ENCODE measurements at places on chromosomes 4 and X. TPM values are rescaled to one million over a fixed set of nuclear protein-coding genes. Genes with fewer than 3 reads are reported as not detected.

VCX3B gene
- total RNA-seq: not detected

RNF4 gene
- 28.0 TPM for total RNA-seq

MECP2 gene
- 21.3 TPM for total RNA-seq

GRCh38 chr4:180280726-180281297 lies 1962.4 kb upstream of the TENM3 start:
- no peak for DNase-seq

DNA sequence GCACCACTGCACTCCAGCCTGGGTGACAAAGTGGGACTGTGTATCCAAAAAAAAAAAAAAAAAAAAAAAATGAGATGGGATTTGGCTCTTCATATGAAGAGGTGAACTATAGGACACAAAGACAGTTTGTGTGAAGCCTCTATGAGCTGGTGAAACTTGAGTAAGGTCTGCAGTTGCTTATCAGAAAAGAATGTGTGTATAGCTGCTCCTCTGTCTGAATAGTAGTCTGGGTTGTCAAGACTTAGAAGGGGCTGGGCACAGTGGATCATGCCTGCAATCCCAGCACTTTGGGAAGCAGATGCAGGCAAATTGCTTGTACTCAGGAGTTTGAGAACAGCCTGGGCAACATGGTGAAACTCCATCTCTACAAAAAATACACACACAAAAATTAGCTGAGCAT lies 82.8 kb downstream of the ARSF start:
- DNase-seq: no peak

DNA sequence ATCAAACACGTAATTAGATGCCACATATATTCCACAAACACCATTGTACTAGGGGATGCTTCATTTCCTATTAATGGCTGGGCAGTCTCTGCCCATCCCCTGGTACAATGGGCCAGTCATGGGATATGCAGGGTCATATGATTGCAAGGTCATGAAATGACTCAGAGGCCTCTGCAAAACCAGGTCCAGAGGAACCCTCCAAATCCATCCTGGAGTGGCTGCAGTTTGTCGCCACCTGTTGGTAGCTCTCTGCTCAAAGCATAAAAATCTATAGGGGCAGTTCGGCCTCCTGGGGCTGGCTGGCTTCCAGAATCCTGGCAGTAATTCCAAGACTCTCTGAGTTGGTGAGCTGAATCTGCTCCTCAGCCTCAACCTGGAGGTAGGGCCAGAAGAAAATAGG lies 22.9 kb upstream of the PUDP start:
- DNase-seq: no peak

DNA sequence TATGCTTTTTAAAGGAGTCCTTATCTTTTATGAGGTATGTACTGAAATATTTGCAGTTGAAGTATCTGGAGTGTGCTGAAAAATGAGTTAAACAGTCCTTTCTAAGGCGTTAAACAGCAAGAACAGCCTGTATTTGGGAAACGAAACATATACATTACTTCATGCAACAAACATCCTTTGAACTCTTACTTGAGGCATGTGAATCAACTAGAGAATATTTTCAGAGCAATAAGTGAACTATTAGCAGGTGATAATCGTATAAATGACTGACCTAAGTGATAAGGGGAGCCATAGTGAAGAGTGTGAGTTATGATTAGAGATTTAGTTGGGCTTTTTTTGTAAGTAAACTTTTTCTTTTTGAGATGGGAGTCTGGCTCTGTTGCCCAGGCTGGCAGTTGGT lies 45.9 kb upstream of the RHOH start:
- DNase-seq: no peak

DNA sequence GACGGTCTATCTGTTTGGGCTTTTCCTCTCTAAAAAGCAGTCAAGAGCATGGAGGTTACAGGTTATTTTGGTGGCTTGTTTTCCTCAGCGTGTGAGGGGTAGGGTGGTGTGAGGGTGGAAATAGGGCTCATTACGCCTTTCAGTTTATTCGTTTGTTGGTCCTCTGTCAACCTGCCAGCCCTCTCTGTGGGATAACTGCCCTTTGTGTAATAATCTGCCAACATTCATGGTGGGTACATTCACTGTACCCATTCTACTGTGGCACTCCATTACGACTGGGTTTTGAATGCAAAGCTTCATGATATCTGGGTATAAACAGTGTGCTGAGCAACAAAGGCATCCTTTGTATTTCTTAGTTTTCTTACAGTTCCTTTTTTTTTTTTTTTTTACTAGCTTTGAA lies 136.4 kb downstream of the ADGRL3 start:
- no peak for DNase-seq

DNA sequence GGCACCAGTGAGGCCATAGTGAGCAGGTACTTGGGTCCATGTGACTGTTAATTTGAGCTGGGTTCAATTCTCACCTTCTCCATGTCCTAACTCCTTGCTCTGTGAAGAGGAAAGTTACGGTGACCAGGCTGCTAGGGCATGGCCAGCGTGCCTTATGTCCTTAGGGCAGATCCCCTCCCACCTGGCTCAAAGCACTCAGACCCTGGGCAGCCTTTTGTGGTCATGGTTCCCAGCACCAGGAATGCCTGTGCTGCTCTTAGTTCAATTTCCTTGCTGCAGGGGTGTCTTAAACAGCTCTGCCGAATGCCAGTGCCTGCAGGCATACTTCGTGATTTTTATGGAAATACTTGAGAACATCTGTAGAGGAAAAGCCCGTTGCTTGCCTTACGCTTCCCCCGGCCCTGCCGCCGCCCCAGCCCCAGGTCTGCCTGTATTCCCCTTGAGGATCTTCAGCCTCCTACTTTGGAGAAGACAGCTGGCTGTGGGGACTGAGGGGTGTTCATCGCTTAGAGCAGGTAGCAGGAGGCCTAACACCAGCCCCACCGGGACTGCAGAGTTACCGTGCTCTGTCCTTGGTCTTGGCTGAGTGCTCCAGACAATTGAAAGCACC lies 3.1 kb upstream of the CDK16 start:
- DNase-seq: no peak

- DNase-seq: no peak
Measured at GRCh38 chr4:155964016-155964891, 10.6 kb upstream of the CTSO start.

DNA sequence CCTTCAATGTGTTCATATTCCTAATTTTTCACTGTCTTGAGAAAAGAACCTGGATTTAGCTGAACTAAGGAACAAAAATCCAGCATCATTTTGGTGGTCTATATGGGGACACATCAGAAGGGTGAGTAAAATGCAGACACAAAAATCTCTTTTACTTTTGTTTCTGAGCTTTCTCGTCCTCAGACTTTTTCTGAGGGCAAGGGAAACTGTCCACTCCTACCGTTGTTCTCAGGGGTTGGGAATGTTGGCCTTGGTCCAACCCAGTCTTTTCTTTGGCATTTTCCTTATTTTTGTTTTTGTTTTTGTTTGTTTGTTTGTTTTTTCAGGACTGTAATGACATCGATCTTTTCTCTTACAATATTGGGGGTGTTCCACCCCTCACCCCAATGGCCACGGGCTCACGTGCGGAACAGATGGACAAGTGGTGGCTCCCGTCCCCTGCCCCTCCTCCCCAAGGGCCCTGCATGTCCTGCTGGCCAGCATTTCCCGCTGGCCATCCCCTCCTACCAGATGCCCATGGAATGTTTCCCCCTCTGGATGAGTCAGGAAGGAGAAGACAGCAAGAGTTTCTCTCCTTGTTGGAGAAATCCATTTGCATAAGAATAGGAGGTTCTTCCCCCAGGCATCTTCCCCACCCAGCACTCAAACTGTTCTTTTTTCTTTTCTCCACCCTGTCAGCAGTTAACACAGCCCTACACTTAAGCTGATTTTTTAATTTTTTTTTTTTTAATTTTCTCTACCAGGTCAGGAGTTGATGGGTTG lies 305.4 kb upstream of the NDST4 start:
- DNase-seq: no peak

DNA sequence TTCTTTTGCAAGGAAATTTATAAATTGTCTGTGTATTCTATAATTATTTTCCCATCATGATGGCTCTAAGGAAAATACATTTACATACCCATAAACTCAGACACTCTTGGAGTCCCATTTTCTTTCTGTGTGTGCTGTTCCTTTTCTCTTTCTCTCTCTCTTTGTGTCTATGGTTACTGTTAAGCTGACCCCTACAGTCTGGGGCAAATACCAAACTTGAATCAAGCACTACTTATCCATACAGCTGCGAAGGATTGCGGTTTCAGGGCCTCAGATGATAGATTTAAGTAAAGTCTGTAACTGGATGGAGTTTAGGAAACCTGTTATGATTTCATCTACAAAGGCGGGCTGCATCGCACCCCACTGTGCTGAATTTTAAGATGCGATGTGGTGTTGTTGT lies 150.2 kb downstream of the SHROOM3 start:
- DNase-seq: no peak

- DNase-seq: no peak
Measured at GRCh38 chrX:153525451-153525850, 8.0 kb downstream of the ATP2B3 start.

- no peak for DNase-seq
Measured at GRCh38 chrX:13411496-13412207, 91.8 kb upstream of the ATXN3L start.
